ENCODE measurements at places on chromosomes 2 and 18.

GRCh38 chr2:61238219-61239012 lies 76.4 kb downstream of the C2orf74 start:
- no peak for ATAC-seq

DNA sequence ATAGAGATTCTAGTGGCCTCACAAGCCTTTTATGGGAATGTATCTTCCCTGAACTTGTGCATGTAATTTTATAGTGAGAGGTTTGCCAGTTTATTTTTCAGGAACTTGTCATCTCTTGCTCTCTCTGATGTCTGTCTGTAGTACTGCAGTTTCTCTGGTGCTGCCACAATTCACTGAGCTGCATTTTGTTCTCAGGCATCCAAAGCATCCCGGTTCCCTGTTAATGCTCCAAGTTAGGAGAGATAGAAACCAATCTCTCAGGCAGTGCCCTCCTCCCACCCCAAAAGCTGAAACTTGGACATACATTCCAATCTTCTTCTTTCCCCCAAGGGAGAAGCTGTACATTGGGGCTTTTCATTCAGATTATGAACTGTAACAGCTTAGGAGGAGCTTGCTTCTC lies 30.1 kb upstream of the GRB14 start:
- ATAC-seq = no peak

GRCh38 chr2:10451819-10452218 lies 3.7 kb upstream of the ODC1 start:
- ATAC-seq = no peak

DNA sequence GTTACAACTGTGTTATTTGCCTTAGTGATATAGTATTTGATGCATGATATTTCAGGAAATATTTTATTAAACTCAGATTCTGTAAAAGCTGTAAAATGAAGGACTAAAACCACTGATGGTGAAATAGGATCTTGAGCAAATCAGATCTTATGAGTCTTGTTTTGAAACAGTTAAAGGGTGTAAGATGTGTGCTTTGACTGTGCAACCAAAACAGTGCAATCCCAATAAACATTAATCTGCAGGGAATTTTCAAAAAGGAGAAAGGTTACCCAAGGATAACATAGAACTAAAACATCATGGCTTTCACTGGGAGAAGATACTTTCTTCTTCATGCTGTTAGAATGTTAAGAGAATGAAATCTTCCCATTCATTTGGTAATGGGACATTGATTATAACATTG lies 378.7 kb downstream of the PARD3B start:
- ATAC-seq = no peak

GRCh38 chr2:172893671-172894070 lies 158.0 kb downstream of the RAPGEF4 start:
- ATAC-seq = no peak

- ATAC-seq = no peak
Observed at GRCh38 chr2:118046634-118047210, 32.9 kb upstream of the CCDC93 start.

- ATAC-seq = no peak
Observed at GRCh38 chr2:177078416-177078815, 134.2 kb upstream of the HNRNPA3 start.

DNA sequence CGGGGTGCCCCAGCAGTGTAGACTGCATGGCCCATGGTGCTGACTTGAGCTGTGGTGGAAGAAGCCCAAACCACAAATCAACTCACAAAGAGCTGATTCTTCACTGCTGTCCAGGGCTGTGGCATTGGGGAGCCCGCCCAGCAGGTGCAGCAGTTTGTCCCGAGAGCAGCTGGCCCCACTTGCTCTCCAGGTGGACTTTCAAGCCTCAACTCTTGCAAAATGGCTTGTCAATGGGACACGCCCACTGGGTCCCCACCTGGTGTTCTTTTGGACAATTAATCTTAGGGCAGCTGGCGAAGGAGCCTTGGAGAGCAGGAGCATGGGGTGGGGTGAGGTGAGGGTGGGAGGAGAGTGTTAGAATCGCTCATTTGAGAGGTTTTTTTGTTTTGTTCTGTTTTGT lies 117.9 kb downstream of the MYCN start:
- ATAC-seq = no peak

GRCh38 chr2:152560166-152560565 lies 157.1 kb downstream of the PRPF40A start:
- no peak for ATAC-seq

DNA sequence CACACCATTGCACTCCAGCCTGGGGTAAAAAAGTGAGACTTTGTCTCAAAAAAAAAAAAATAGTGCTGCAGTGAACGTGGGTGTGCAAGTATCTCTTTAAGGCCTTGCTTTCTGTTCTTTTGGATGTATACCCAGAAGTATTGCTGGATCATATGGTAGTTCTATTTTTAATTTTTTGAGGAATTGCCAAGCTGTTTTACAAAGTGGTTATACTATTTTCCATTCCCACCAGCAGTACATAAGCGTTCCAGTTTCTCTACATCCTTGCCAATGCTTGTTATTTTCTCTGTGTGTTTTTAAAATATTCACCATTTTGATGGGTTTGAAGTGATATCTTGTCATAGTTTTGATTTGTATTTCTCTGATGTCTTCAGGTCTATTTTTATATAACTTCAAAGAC lies 13.1 kb downstream of the ARMC9 start:
- no peak for ATAC-seq

- ATAC-seq = no peak
Observed at GRCh38 chr2:198762441-198762840, 695.3 kb downstream of the SATB2 start.

DNA sequence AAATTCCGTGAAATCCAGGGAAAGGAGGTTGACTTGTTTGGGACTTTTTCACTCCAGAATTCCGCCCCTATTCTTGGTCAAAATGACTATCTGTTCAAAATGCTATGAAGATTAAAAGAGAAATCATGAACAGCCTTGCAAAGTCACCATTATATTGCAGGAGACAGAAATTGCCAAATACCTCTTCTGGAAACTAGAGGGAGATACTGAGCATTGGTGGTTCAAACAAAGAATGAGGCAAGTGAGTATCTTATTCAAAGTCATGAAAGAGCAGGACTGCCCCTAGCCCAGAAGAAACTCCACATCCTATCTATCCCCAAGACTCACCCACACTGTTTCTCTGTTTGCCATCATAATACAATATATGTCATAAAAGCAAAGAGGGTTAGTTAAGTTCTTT lies 862.3 kb upstream of the POU3F3 start:
- no peak for ATAC-seq

DNA sequence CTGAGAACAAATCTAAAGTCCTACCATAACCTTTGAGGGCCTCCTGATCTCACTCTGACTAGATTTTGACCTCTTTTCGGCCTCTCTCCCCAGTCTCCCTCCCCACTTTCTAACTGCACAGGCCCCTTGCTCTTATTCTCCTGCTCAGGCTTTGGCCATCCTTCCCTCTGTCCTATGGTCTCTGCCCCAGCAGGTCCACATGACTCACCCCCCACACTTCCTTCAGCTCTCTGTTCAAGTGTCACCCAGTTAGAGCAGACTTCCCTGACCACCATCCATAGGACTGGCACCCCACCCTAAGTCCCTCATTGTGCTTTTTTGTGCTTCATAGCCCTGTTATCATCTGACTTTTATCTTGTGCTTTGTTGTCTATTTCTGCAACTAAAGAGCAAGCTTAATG lies 41.2 kb upstream of the NT5C1B start:
- ATAC-seq = no peak

- ATAC-seq = no peak
Observed at GRCh38 chr18:7298149-7298548, 67.3 kb downstream of the LRRC30 start.

- no peak for ATAC-seq
Observed at GRCh38 chr2:65666156-65666725, 233.8 kb upstream of the SPRED2 start.

DNA sequence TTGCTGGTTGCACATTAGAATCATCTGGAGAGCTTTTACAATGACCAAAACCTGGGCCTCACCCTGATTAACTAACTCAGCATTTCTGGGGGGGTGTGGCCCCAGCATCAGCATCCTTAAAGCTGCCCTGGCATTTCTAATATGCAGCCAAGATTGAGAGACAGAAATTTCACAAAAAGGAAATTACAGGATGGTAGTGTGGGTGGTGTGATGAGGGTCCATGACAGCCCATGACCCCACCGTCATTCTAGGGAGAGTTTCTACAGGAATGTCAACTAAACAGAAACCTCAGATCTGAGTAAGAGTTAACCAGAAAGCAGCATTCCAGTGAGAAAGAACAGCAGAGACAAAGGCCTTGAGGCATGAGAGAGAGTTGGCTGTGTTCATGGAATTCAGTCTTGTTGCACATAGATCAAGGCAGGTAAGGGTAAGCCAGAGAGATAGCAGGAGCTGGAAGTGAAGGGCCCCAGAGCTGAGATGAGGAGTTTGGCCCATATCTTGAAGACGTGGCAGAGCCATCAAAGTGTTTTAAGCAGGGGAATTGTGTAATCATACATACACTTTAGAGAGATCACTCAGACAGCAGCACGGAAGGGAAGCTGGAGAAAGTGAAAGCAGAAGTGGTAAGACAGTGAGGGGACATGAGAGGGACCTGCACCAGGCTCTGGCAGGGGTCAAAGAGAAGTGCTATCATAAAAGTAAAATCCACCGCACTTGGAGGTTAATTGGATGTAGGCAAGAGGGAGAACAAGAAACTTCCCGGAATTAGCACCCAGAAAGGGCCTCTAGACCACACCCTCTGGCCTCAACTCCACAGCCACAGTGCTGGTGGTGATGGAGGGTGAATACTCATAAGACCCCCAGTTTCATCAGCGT lies 7.8 kb upstream of the TRABD2A start:
- peak; percentile 93 for ATAC-seq

GRCh38 chr2:191428141-191428540 lies 182.9 kb downstream of the MYO1B start:
- ATAC-seq = no peak

GRCh38 chr2:219648963-219649362 lies 21.5 kb downstream of the SLC4A3 start:
- ATAC-seq = no peak

GRCh38 chr18:27839141-27839540 lies 337.8 kb downstream of the CDH2 start:
- no peak for ATAC-seq

DNA sequence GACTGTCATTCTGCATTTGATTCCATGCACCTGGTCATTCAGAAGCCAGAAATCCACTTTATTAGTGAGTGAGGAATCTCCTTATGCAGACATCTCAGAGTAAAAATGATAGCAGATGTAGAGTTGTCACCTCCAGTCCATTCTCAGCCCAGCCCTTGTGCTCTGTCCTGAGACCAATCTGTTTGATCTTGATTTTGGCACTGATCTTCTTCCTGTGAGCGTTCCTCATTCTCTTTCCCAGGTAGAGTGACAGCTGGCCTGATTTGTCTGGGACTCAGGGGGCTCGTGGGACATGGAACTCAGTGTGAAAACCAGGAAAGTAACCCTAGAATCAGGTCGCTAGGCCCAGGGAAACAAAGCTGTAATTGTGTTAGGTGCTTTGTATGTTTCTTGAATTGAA lies 8.9 kb downstream of the ARHGAP25 start:
- no peak for ATAC-seq

DNA sequence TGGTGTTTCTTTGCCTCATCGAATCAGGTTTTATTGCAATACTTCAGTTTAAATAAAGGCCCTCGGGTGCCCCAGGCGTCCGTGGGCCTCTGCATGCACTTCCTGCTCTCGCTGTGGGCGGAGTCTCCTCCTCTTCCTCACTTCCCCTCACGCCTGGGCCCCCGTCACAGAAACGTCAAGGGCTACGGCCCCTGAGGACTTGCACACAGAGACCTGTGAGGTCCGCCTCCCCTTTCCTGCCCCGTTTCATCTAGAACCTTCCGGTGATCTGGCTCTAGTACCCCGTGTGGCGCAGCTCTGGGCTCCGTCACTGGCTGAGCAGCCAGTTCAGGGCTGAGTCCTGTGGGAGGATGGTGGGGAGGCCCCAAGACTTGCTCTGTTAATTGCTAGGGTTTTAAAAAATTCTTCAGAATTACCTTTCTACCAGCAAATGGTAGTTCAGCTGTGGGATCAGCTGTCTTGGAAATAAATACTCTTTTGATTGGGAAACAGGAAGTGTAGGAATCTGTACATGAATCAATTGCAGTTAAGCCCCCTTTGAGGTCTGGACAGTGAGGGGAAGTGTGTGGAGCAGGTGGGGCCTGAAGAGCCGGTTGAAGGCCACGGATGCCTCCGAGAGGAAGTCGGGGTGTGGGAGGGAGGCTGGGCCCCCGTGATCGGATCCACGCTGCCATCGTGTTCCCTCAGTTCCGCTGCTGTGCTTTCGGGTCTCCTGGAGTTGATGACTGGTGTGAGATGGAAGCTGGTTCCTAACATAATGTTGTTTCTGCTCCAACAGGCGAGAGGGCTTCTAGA lies 10.2 kb downstream of the NFATC1 start:
- ATAC-seq = peak; percentile 76

GRCh38 chr18:32019251-32019948 lies 775 bp downstream of the RNF125 start:
- ATAC-seq = peak; percentile 8

GRCh38 chr2:37774976-37775907 lies 103.8 kb upstream of the CDC42EP3 start:
- ATAC-seq = no peak

DNA sequence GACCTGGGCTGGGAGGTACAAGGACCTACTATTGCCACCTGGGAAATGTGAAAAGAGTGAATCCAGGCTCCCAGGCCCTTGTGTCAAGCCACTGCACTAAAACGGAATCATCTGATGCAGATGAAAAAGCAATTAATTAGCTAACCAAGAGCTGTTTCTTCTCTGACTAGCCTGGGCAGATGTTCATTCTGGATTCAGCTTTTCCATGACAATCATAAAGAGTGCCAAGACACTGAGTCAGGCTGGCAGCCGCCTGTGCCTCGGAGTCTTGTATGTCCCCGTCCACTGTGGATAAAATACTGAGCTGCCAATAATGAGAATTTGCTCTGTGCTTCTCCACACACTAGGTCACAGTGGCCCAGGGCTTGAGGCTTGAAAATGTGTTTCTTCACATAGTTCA lies 21.7 kb upstream of the LCLAT1 start:
- ATAC-seq = no peak

DNA sequence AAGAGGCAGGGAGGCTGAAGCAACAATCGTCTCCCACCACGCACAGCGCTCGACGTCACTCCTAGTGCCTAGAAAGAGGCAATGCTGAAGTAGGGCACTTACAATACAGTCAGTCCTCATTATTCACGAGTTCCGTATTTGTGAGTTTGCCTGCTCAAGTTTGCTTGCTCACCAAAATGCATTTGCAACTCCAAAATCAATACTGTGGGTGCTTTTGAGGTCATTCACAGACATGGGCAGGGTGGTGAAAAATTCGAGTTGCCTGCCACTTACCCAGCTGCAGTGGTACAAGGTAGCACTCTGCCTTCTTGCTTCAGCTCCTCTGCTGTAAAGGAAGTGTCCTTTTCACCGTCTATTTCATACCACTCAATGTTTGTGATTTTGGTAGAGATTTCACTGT lies 113.7 kb upstream of the NCK2 start:
- no peak for ATAC-seq

- ATAC-seq = no peak
Observed at GRCh38 chr2:212912445-212913103, 238.8 kb downstream of the IKZF2 start.

DNA sequence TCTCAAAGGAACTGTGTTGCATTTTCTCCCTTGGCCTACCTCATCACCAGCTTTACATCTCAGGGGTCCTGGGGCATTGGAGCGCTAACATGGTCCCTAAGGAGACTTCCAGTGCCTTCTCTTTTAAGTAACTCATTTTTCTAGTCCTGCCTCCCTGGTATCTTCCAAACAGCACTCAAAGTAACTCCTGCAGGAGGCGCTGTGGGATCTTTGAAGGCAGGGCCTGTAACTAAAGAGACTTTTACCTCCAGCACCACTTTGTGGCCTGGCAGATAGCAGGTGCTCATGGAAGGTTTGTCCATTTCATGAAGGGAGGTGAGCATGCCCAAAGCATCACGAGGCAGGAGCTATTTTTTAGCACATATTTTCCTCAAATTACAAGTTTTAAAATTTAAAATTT lies 411.0 kb upstream of the GYPC start:
- ATAC-seq = no peak

Data from activated CD4-positive, CD25-positive, alpha-beta regulatory T cell treated with anti-CD3 and anti-CD28 coated beads, Interleukin-2, amount 50 U/mL, for 24 hours (primary cell).